T-helper 2 cell treated with Interferon-gamma antibody and Interleukin-4, amounts not matched to agents 5 μg/mL and 100 μg/mL, for 36 hours (primary cell): ENCODE measurements at places on chromosomes 5 and 9.
A peak's percentile ranks its signal among the peaks of the same experiment; 100 is the strongest.

DNA sequence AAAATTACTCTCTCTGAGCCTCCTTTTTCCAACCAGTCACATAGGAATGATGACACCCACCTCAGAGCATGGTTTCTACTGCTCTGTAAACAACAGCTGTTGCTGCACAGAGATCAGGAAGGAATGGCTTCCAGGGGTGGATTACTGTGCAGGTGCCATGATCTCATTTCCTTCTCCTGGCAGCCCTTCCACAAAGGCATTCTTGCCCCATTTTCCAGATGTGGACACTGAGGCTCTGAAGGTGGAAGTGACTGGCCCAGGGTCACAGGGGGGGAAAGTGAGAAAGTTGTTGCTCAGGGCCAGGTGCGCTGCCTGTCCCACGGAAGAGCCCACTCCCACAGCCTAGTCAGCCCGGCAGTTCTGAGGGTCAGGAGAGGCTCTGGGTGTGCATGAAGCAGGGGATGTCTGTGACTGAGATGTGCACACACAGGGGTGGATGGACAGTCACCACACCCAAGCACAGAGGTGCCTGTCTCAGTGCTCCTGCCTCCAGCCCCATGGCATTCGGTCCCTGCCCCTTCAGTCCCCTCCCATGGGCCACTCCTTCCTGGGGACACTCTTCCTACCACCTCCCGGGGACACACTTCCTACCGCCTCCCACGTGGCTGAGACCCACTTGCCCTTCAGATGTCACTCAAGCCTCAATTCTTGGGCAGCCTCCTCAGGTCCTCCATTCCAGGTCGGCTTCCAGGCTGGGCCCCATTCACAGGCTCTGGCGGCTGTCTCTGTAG is 17.0 kb downstream of the FGFR4 start:
- DNase-seq, result no peak

- DNase-seq, result no peak
Measured at GRCh38 chr5:178547052-178547666, 43.0 kb downstream of the COL23A1 start.

GRCh38 chr5:15794052-15794985 is 294.3 kb downstream of the FBXL7 start:
- DNase-seq, result no peak

GRCh38 chr5:178625679-178626483 is 969 bp downstream of the CLK4 start:
- no peak for DNase-seq

DNA sequence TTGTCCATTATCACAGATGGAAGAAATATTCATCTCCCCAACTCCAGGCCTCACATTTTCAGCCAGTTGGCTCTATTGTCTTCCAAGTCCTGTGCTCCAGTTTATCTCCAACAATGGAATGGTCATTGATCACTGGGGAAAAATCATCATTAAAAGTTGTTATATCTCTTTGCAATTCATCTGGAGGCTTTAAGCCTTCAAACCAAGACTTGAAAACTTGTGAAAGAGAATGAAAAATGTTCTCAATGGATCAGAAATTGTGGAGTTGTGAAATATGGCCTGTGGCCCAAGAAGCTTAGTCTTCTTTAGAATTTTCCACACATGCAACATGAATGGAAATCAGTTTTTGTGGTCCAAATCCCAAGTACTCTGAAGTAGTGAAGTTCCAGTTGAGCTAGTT is 569.6 kb downstream of the EBF1 start:
- DNase-seq, result no peak

DNA sequence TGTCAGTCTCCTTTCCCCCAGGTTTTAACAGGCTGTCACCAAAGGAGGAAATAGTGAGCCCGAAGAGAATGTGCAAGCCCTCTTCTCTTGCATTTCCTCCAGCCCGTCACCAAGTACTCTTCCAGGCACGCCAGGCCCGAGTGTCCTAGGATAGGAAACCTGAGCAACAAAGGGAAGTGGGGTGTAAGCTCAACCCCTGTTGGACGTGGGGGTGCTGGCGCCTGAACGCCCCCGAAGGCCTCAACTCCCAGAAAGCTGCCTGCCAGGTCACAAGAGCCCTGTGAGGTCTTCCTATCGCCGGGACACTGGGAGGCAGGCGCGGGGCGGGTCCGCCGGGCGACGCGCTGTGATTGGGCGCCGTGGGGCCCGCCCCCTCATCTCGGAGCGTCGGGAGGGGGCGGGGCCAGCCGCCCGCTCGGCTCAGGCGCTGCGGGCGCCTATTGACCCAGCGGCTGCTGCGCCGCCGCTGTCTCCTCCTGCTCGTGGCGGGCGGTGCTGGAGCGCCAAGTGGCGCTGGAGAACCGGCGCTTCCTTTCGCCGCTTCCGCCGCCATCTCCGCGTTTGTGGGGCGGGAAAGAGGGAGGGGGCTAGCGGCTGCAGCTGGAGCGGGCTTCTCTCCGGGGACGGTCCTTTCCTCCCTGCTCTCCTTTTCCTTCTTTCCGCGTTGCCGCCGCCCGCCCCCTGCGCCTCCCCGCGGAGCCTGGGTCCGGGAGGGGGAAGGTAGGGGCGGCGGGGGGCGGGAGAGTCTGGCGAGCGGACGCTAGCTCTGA is 572 bp upstream of the MAN2A1 start:
- DNase-seq, result peak; percentile 78

- no peak for DNase-seq
Measured at GRCh38 chr5:78549043-78549442, 99.5 kb downstream of the LHFPL2 start.

- no peak for DNase-seq
Measured at GRCh38 chr5:100828071-100828897, 74.8 kb downstream of the ST8SIA4 start.

DNA sequence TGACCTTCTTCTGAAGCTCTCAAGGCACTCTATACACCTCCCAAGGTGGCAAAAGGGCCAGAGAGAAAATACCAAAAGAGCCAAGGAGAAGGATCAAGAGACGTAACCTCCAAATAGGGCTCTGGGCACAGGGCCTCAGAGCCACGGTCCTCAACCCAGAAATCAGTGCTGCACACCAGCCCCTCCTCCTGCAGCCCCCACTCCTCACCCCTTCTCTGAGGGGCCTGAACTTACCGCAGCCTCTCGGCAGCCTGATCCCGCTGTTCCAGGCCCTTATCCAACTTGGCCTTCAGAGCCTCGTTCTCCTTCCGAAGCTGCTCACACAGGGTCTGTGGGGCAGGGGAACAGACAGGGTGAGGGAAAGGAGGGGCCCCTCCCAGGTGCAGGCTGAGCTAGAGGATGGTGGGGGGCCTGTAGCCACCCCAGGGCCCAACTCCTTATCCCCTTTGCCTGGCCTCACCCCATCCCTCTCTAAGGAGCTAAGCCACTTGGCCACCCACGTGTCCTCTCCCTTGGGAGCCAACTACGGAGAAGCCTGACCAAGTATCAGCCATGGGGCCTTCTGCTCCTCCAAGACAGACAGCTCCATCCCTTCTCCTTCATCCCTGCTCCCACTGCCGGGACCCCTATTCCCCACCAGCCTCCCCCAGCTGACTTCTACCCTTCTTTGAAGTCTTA is 28.8 kb downstream of the TNIP1 start:
- DNase-seq, result no peak

DNA sequence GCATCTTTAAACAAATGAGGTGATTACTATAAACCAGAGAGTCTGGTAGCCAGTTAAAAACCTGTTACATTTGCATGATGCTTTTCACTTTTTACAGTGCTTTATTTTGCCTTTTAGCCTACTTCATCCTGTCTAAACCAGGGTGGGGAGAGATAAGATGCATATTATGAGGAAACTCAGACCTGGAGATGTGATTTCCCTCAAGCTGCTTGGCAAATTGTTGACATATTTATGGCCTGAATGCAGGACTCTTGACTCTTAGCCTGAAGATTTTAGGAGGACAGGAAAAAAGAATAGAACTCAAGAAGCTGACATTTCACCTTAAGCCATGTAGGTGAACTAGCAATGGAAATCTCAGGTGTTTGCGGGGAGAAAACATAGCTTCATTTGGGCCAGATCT is 202.8 kb downstream of the NMUR2 start:
- DNase-seq, result no peak

- DNase-seq, result no peak
Measured at GRCh38 chr5:136330353-136331038, 34.8 kb downstream of the TRPC7 start.

GRCh38 chr9:135040892-135041291 is 46.6 kb upstream of the OLFM1 start:
- DNase-seq, result no peak

DNA sequence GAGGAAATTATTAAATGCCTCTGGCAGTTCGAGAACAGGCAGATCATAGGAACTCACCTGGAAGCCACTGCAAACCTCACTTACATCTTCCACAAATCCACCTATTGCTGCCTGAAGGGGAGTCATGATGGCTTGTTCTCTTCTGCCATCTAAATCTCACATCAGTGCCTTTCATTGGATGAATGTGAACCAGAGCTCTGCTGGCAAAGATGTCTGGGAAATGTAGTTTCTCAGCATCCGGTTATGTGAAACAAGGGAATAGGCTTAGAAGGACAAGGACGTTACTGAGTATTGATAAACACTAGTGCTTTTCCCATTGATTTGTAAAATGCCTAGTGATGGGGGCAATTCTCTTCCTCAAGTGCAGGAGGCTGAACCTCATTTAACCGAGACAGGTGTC is 483.3 kb downstream of the ARHGEF28 start:
- no peak for DNase-seq

- DNase-seq, result no peak
Measured at GRCh38 chr5:169431386-169431785, 130.4 kb upstream of the SLIT3 start.

GRCh38 chr5:16159636-16160035 is 20.0 kb downstream of the MARCHF11 start:
- no peak for DNase-seq

DNA sequence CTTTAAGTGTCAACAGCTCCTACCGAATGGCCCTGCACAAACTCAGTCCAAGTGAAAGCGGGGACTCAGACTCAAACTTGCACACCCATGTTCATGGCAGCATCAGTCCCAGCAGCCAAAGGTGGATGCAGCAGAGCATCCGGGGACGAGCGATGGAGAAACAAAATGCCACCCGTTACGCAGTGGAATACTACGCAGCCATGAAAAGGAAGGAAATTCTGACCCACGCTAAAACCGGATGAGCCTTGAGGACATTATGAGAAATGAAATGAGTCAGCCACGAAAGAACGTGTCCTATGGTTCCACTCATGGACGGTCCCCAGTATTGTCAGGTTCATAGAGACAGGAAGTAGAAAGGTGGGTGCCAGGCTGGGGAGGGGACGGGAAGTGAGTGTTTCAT is 48.6 kb upstream of the NOTCH1 start:
- DNase-seq, result no peak

DNA sequence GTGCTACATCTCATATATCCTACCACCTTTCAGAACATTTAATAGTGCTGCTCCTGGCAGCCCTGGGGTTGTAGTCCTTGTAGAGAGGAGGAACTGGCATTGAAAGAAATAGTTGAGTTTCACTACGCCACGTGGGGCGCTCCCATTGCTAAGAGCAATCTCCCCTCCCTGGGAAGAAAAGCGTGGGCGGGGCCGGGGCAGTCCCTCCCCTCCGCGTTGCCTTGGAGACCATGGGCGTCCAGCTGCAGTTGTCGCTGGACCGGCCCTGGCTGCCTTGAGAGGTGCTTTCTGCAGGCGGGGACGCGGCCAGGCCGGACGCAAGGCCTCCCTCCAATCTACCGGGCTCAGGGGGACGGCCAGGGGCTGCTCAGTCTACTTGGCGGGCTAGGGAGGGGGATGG is 368 bp upstream of the CCDC180 start:
- no peak for DNase-seq

- no peak for DNase-seq
Measured at GRCh38 chr5:10220248-10220647, 29.4 kb downstream of the ATPSCKMT start.

DNA sequence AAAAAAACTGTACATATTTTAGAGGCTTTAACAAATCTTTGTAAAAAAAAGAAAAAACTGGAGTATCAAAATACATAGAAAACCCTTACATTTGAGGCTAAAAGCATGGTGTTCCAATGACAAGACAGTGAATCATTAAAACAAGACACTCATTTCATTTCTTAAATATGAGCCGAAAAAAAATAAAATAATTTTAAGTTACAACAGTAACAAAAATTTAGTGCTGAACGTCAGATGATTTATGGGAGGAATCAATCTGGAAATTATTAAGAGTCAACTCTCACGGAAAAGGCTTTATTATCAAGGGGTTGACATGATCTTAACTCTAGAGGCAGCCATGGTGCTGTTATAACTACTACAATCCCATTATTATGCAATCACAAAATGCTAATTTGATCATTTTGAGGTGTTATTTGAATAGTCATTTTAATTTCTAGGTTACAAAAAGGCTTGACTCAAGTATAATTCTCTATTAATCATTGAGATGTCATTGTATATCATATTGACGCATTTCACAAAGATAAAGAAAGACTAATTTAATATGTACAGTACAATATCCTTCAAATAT is 51.9 kb downstream of the MAPKAP1 start:
- no peak for DNase-seq

GRCh38 chr9:14205463-14205862 is 108.5 kb downstream of the NFIB start:
- no peak for DNase-seq

DNA sequence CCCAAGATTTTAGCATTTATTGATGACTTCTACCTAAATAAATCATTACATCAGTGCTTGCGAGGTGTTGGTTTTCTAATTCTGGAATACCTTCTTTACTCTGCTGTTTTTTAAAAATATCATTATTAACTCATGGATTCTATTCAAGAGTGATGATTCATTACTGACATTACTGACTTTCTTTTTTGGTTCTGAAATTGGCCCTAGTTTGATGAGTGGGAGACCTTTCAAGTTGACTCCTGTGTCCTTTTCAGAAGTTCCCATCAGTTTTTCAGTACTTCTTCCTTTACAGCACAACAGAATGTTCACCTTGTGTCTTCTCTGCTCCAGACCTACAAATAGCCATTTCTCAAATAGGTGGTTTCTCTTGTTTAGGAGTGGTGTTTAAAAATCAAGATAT is 114.1 kb downstream of the PCSK5 start:
- no peak for DNase-seq

- DNase-seq, result no peak
Measured at GRCh38 chr9:135945969-135946368, 15.2 kb downstream of the UBAC1 start.

DNA sequence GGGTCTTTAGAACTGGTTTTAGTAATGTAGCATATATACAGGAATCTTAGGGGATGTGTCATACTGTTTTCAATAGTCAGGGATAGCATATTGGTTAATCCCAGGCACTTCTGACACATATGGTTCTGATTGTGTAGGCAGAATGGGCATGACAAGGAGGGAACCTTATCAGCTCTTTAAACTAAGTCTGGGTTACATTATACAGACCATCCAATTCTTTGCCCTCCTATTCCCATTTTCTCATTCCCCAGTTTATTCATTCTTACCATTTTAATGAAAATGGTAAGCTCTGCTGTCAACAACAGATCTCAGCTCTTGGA is 85.1 kb downstream of the NDUFAF2 start:
- no peak for DNase-seq

GRCh38 chr5:174981416-174981815 is 257.0 kb downstream of the MSX2 start:
- no peak for DNase-seq

DNA sequence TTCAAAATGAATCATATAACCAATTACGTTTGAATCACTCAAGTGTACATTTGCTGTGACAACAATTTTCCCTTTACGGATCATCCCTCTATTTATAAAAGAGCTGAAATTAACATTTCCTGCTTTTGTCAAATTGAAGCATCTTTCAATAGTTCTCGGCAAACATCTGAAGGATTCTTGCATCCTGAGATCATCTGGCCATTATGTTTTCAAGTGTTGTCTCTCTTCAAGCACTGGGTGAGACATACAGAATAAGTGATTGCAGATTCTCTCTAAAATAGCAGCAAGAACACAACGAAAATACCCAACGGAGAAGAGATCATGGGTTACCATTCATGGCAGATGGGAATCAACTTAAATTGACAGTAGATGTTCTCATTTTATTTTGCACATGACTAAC is 283.4 kb upstream of the GRAMD2B start:
- no peak for DNase-seq
